Progenitor cell of endocrine pancreas (in vitro differentiated cells): ENCODE measurements at places on chromosomes 2 and 18. TPM values are rescaled to one million over a fixed set of nuclear protein-coding genes. Genes with fewer than 3 reads are reported as not detected.

FSIP2 gene
- total RNA-seq = 19.4 and 26.8 TPM in 2 replicates

UBXN4 gene
- 140 and 143 TPM in 2 replicates for total RNA-seq

TEX44 gene
- not detected in 2 replicates for total RNA-seq

CHST9 gene
- 38.9 and 43.2 TPM in 2 replicates for total RNA-seq

BOLL gene
- total RNA-seq = 0.22 and 0.51 TPM in 2 replicates

DNA sequence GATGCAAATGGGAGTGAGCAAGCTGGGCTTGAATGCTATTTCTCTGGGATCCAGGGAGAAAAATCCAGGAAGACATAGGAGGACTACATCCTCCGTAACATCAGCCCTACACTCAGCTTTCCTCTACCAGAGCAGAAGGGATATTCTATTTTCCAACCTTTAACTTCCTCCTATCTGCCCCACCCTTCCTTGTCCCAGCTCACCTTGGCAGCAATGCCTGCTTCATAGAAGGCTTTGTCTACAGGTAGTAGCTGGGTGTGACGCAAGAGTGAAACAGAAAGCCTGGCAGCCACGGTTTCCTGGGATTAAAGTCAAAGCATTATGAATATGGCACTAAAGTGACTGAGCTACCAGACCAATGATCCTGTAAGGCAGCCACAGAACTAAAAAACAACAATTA, 3.9 kb downstream of the KRTCAP3 start:
- DNase-seq = no peak
- no peak overlapping the region for H3K4me3 ChIP-seq
- peaks cover 25% of the 10 kb centered on the region for H3K36me3 ChIP-seq
- peaks cover 2% of the 10 kb centered on the region for H3K4me1 ChIP-seq
- H3K27me3 ChIP-seq = no peaks in the 10 kb centered on the region

DNA sequence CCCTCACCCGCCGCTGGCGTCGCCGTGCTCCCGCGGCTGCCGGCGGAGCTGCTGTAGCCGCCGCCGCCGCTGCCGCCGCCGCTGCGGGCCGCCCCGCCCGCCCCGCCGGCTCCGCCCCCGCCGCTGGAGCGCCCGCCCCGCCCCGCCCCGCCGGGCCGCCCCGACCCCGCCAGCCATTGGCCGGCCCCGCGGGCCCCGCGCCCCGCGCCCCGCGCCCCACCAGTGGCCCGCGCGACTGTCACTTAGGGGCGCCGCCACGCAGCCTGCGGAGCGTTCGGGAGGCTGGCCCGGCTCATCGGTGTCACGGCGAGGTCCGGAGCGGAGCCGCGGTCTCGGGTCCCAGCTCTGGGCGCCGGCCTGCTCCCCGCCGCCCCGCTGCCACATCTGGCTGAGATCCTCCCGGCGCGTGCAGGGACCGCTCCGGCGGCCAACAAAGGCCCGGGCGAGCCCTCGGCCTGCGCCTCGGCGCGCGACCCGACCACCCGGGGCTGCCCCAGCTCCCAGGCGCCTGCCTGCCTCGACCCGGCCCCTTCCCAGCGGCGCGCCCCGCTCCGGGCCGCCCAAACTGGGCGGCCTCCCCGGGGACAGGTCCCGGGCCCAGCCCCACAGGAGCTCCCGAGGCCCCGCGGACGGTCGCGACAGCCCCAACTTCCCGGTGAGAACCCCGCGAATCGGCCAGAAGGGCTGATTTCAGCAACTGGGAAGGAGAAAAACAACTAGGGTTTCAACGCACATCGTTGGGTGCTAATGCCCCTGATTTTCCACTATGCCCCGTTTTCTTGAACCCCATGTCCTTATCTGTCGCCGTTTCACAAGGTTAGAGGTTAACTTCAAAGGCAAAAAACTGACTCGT, at the start of gene MGAT4A:
Gene MGAT4A, minus strand, starts transcription at position 92 of the 853 bp plus-strand sequence. CDS start 4,800 bp downstream, outside the sequence.
- DNase-seq = peak; percentile 58
- H3K27me3 ChIP-seq = peaks cover 6% of the 10 kb centered on the region
- peak within 1 kb of the TSS; percentile 91 for H3K27ac ChIP-seq
- H3K4me3 ChIP-seq = peak within 1 kb of the TSS; percentile 80
- no peaks in the 10 kb centered on the region for H3K36me3 ChIP-seq
- peaks cover 22% of the 10 kb centered on the region for H3K4me1 ChIP-seq

DNA sequence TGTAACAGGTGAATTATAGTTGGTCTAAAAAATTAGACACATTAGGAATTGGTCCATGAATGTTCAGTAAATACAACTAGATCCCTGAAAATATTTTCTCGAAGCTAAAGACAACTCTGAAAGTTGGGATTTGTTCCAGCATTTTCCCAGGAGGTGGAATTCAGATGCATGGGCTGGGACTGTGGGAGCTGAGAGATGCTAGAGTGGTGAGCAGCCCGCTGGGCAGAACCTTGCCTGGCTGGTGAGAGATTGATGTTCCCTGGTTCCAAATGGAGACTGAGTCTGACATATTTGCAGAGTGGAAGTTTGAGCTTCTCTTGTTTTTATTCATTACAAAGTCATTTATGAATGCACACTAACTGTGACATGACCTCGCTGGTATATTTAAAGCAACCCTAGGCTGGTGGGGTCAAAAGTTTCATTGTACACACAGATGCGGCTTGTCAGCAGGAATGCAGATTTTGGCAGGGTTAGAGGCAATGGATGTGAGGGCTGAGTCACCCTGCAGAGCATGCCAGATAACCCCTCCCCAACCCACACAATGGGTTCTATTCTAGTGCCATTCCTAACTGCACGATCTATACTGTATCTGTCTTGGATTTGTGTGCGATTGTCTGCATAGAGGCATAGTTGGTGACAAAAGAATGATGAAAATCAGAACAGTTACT, 23.5 kb upstream of the TMEM178A start:
- H3K4me3 ChIP-seq = no peak overlapping the region
- DNase-seq = no peak
- no peaks in the 10 kb centered on the region for H3K27me3 ChIP-seq
- no peak overlapping the region for H3K27ac ChIP-seq
- peaks cover 12% of the 10 kb centered on the region for H3K4me1 ChIP-seq
- no peaks in the 10 kb centered on the region for H3K36me3 ChIP-seq

GRCh38 chr2:158486150-158486969, 29.6 kb downstream of the PKP4 start:
- H3K4me1 ChIP-seq = peaks cover 15% of the 10 kb centered on the region
- H3K27ac ChIP-seq = no peak overlapping the region
- no peak overlapping the region for H3K4me3 ChIP-seq
- H3K36me3 ChIP-seq = no peaks in the 10 kb centered on the region

GRCh38 chr2:10897956-10898355, 13.8 kb upstream of the KCNF1 start:
- no peak overlapping the region for H3K4me3 ChIP-seq
- H3K27me3 ChIP-seq = peaks cover 5% of the 10 kb centered on the region
- no peak overlapping the region for H3K27ac ChIP-seq
- no peaks in the 10 kb centered on the region for H3K36me3 ChIP-seq
- DNase-seq = no peak

- H3K4me1 ChIP-seq = peaks cover 8% of the 10 kb centered on the region
- H3K27ac ChIP-seq = no peak overlapping the region
- no peaks in the 10 kb centered on the region for H3K27me3 ChIP-seq
Observed at GRCh38 chr2:6233993-6234392, 541.8 kb downstream of the SOX11 start.

GRCh38 chr2:239313776-239314175, 87.0 kb downstream of the HDAC4 start:
- no peak overlapping the region for H3K27ac ChIP-seq
- peak; percentile 4 for DNase-seq
- peaks cover 21% of the 10 kb centered on the region for H3K4me1 ChIP-seq
- H3K4me3 ChIP-seq = no peak overlapping the region

- no peaks in the 10 kb centered on the region for H3K36me3 ChIP-seq
- DNase-seq = no peak
- H3K4me3 ChIP-seq = no peak overlapping the region
- H3K27ac ChIP-seq = no peak overlapping the region
- no peaks in the 10 kb centered on the region for H3K4me1 ChIP-seq
Observed at GRCh38 chr2:123566291-123566946, 458.7 kb upstream of the CNTNAP5 start.

GRCh38 chr2:230416061-230416721, at the start of gene SP100:
Gene SP100 (plus strand): TSS chr2:230416201. CDS start chr2:230416297, 96 bp downstream.
- H3K4me1 ChIP-seq = peaks cover 3% of the 10 kb centered on the region
- no peak within 1 kb of the TSS for H3K27ac ChIP-seq
- H3K4me3 ChIP-seq = no peak within 1 kb of the TSS
- peaks cover 37% of the 10 kb centered on the region for H3K27me3 ChIP-seq

- H3K4me3 ChIP-seq = no peak overlapping the region
- H3K27ac ChIP-seq = no peak overlapping the region
- H3K4me1 ChIP-seq = no peaks in the 10 kb centered on the region
- DNase-seq = no peak
Observed at GRCh38 chr2:28603821-28604220, 108.0 kb downstream of the PLB1 start.

GRCh38 chr18:62400916-62401315, 75.8 kb downstream of the TNFRSF11A start:
- H3K27me3 ChIP-seq = no peaks in the 10 kb centered on the region
- H3K27ac ChIP-seq = no peak overlapping the region
- DNase-seq = no peak
- H3K4me1 ChIP-seq = peaks cover 3% of the 10 kb centered on the region
- H3K36me3 ChIP-seq = no peaks in the 10 kb centered on the region

GRCh38 chr2:202069170-202070067, 3.6 kb upstream of the KIAA2012 start:
- H3K4me1 ChIP-seq = peaks cover 11% of the 10 kb centered on the region
- H3K27ac ChIP-seq = no peak overlapping the region
- no peak for DNase-seq
- no peak overlapping the region for H3K4me3 ChIP-seq
- H3K27me3 ChIP-seq = peaks cover 3% of the 10 kb centered on the region
- H3K36me3 ChIP-seq = no peaks in the 10 kb centered on the region

- no peaks in the 10 kb centered on the region for H3K4me1 ChIP-seq
- no peak overlapping the region for H3K27ac ChIP-seq
- no peak for DNase-seq
- no peaks in the 10 kb centered on the region for H3K27me3 ChIP-seq
- no peaks in the 10 kb centered on the region for H3K36me3 ChIP-seq
- no peak overlapping the region for H3K4me3 ChIP-seq
Observed at GRCh38 chr18:7363338-7363737, 132.4 kb downstream of the LRRC30 start.

DNA sequence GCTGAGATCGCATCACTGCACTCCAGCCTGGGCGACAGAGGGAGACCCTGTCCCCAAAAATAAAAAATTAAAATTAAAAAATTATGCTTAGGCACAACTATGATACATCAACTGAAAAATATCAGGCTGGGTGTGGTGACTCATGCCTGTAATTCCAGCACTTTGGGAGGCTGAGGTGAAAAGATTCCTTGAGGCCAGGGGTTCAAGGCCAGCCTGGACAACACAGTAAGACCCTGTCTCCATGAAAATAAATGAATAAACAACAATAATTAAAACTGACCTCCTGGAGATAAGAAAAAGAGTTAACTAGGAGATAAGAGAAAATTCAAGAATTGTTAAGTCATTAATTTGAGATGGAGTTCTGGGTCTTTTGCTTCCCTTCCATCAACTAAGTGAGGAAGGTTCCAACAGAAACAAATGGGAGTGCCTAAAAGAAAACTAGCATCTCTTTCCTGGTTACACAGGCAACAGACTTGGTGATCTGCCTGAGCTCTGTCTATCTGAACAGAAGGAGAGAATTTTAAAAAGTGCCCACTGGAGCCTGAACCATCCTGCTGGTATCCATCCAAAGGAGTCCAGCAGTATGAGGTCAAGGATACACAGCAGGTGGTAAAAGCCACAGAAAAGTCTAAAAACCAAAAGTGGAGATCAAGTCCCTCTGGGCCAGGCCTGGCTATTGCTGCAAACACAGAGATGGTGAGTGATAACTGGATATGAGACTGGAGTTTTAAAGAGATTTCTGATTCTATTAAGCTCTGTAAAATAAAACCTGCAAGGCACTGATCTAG, 8.8 kb downstream of the PPM1G start:
- peaks cover 1% of the 10 kb centered on the region for H3K36me3 ChIP-seq
- H3K4me3 ChIP-seq = no peak overlapping the region
- no peaks in the 10 kb centered on the region for H3K4me1 ChIP-seq
- peak overlapping the region; percentile 38 for H3K27ac ChIP-seq

GRCh38 chr2:185373229-185373628, 365.4 kb upstream of the FSIP2 start:
- H3K4me1 ChIP-seq = peaks cover 11% of the 10 kb centered on the region
- no peaks in the 10 kb centered on the region for H3K36me3 ChIP-seq
- no peaks in the 10 kb centered on the region for H3K27me3 ChIP-seq
- no peak for DNase-seq

- H3K27me3 ChIP-seq = peaks cover 6% of the 10 kb centered on the region
- H3K27ac ChIP-seq = no peak overlapping the region
- DNase-seq = no peak
- H3K4me1 ChIP-seq = peaks cover 2% of the 10 kb centered on the region
Observed at GRCh38 chr2:86414996-86415395, 26.2 kb upstream of the KDM3A start.

DNA sequence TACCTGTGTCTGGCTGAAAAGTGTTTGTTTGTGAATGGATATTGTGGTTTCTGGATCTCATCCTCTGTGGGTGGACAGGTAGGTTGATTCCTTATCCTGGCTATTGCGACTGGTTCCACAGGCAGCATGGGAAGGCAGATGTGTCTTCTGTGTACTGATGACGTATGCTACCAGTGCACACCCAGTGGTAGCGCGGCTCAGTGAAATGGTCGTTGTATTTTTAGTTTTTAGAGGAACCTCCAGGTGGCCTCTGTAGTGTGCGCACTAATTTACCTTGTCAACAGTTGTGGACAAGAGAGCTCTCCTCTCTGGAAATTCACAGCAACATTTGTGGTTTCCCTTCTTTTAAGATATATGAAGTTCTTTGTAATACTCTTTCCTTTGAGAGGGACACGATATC, 52.5 kb downstream of the CCDC74A start:
- H3K27ac ChIP-seq = no peak overlapping the region
- H3K4me1 ChIP-seq = no peaks in the 10 kb centered on the region
- no peak for DNase-seq

- peaks cover 24% of the 10 kb centered on the region for H3K4me1 ChIP-seq
- H3K4me3 ChIP-seq = no peak overlapping the region
- peak overlapping the region; percentile 6 for H3K27ac ChIP-seq
- no peak for DNase-seq
Observed at GRCh38 chr2:172922306-172922705, 153.3 kb upstream of the MAP3K20 start.

DNA sequence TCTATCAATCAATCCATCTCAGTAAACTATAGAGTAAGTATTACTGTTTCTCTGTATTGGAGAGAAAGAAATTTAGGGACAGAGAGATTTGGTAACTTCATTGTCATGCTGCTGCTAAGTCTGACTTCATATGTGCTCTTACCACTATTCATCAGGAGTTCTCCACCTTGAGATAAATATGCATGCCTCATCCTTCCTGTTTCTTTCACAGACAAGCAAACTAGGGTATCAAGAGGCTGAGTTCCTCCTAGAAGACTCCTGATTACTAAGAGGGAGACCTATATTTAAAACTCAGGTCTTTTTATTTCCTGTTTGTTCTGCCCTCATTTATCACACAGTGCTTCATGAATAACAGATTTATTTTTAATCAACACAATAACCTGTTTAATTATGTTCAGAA, 34.1 kb downstream of the RIT2 start:
- H3K4me1 ChIP-seq = no peaks in the 10 kb centered on the region
- H3K27ac ChIP-seq = no peak overlapping the region
- H3K4me3 ChIP-seq = no peak overlapping the region
